Head of caudate nucleus (tissue), 42 donors: ENCODE measurements at places on chromosomes 16 and 17.

DNA sequence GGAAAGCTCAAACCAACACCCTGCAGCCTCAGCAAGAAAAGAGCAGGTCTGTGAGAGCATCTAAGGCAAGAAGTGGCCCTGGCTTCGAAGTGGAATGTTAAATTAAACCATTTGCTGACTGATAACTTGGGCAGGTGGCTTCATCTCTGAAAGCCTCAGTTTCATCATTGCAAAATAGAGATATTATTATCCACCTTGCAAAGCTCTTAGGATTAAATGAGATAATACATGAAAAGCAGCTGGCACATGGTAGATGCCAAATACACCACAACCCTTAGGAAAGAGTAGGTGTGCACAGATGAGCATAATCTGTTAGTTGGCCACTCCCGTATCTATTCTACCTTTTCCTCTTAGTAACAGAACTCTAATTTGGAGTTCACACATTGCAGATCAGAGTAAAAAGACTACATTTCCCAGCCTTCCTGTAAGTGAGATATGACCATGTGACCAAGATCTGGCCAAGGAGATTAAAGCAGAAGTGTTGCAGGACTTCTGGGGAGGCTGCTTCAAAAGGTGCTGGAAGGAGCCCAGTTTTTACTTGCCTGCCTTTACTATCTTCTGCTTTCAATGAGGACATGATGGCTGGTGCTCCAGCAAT is 288.7 kb downstream of the SOX9 start:
- no peak for DNase-seq

DNA sequence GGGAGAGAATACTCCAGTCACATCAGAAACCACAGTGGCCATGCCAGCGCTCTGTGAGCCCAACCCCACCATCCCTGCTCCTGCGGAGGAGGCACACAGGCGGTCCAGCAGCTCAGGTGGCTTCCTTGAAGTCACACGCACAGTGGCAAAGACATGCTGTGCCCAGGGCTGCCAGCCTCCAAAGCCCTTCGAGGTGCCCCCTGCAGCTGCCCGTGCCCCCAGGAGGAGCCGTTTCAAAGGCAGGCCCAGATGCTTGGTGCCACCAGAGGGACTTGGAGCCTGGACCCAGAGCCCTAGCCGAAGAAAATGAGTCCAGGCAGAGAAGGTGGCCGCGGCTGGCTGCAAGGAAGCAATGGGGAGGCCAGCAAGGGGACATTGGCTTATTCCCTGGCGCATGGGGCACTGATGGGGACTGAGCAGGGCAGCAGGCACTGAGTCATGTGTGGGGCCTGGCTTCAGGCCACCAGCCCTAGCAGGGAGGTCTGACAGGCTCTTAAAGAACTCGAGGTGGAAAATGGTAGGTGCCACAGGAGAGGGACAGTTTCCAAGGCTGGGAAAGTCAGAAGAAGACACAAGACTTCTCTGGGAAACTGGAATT is 17.2 kb upstream of the CACNG1 start:
- DNase-seq: no peak

GRCh38 chr17:28689011-28689410 is 22.7 kb downstream of the PROCA1 start:
- no peak for DNase-seq

GRCh38 chr16:4572715-4573114 is 16.6 kb downstream of the C16orf96 start:
- DNase-seq: no peak

DNA sequence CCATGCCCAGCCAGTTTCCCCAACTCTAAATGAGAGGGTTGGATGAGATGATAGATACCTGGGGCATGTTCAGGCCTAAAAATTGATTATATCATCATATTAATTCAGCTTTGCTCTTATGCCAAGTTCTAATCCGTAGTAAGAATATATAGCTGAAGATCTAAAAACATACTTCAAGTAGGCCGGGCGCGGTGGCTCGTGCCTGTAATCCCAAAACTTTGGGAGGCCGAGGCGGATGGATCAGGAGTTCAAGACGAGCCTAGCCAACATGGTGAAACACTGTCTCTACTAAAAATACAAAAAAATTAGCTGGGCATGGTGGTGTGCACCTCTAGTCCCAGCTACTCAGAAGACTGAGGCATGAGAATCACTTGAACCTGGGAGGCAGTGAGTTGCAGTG is 12.0 kb downstream of the PLA2G10 start:
- no peak for DNase-seq

GRCh38 chr16:78275420-78275819 is 176.0 kb downstream of the WWOX start:
- no peak for DNase-seq

DNA sequence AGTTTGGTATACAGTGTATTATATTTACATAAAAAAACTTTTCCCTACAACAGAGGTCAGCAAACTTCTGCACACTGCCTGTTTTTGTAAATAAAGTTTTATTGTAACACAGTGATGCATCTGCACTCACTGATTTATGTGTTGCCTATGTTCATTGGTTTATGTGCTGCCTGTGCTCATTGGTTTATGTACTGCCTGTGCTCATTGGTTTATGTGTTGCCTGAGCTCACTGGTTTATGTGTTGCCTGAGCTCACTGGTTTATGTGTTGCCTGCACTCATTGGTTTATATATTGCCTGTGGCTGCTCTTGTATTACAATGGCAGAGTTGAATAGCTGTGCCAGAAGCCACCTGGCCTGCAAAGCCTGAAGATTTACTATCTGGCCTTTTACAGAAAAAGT is 81.6 kb downstream of the MYH11 start:
- no peak for DNase-seq

DNA sequence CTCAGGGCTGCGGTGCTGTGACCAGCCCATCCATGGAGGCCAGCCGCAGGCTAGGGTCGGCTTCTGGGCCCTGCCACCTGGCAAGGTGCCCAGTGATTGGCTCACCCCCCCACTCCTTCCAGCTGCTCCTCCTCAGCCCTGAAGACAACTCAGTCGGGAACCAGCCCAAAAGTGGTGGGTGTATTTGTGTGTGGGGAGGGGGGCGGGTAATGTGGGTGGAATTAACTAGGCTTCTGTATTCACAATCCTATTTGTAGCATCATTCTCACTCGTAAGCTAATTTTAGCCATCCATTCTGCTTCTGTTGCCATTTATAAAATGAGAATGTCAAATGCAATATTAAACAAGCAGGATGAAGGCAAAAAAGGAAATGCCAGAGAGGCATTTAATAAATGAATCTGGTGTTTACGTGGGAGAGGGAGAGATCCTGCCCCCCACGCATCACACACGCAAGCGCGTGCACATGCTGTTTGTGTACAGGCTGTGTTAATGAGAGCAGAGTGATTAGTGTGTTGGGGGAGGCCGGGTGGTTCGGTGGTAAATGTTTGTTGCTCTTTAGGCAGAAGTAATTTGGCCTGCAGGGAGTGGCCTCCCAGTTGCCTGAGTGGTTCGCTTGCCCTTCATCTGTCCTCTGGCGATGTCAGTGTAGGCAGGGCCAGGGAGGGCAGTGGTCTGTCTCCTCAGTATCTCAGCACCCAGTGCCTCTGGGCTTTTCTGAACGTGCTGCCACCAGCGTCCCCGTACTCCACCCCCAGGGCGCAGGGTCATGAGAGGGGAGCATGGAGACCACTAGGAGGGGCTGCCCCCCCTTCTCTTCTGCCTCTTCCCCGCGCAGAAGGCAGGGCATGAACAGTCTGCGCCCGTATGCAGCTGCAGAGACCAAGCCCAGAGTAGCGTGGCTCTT is 140.1 kb downstream of the CCDC182 start:
- peak; percentile 27 for DNase-seq

GRCh38 chr17:31580706-31581490 is 189.4 kb downstream of the RAB11FIP4 start:
- peak; percentile 39 for DNase-seq

DNA sequence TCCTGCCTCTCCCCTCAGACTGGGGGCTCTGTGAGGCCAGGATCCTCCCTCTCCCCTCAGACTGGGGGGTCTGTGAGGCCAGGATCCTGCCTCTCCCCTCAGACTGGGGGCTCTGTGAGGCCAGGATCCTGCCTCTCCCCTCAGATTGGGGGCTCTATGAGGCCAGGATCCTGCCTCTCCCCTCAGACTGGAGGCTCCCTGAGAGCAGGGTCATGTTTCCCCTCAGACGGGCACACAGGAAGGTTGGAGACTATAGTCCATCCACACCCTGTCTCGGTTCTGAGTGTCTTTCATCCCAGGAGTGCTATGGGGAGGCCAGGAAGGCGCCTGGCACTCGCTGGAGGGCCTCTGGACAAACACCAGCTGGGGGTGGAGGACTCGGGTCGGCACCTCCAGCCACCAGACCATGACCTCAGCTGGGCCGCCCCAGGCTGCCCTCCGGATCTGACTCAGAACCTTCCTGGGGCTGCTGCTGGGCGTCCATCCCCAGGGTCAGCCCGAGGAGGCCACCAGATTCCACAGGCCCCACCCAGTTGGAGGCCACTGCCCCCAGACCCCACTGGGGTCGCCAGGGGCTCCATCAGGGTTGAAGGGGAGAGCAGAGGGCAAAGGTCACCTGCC is 21.9 kb upstream of the DLX4 start:
- DNase-seq: no peak

GRCh38 chr17:74304184-74304583 is 21.8 kb upstream of the KIF19 start:
- no peak for DNase-seq
